ENCODE measurements at places on chromosomes 3 and 15. TPM values are rescaled to one million over a fixed set of nuclear protein-coding genes. Genes with fewer than 3 reads are reported as not detected.

- no peak for DNase-seq
These were observed 10.3 kb downstream of the GPR87 start for GRCh38 chr3:151306168-151306810.

TPRG1 gene
- total RNA-seq, result 11.5 TPM

RASGRF1 gene
- not detected for total RNA-seq

GRCh38 chr3:177177749-177178221 lies 19.5 kb downstream of the TBL1XR1 start:
- DNase-seq, result no peak

DNA sequence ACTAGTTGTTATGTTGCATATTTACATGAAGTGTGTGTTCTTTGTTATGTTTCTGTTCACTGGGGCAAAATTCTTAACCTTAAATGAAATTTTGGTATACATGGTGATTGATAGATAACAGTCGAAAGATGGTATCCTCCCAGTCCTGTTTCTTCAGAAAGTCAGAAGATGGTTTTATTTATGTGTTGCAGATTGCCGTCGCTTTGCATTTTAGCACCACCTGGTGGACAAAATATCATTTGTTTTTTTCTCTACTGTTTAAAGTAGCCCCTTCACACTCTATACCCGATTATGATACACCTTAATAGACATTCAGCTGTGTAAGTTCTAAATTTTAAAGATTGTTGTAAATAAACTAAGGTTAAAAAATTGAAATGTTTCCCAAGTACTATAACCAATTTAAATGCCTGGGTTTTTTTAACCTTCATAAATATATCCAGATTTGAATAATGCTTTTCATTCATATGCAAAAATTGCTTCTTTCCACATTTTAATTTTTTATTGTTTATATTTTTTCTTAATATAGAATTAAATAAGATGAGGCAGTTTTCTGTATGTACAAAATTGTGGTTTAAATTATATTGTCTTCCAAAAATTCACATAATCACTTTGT lies 152.2 kb downstream of the ALCAM start:
- peak; percentile 18 for DNase-seq

GRCh38 chr3:171086914-171087313 lies 60.4 kb upstream of the SLC2A2 start:
- DNase-seq, result no peak
